A549 treated with GW870086 at 1 μM for 4 hours (cell line): ENCODE measurements at places on chromosomes 1 and 21. TPM values are rescaled to one million over a fixed set of nuclear protein-coding genes. Genes with fewer than 3 reads are reported as not detected.

The LCE1E gene
- total RNA-seq, result 0.10 to 0.21 TPM in 2 of 5 replicates, not detected in the others

The LCE6A gene
- not detected in 5 replicates for total RNA-seq

The S100A4 gene
- total RNA-seq, result 1,668 to 2,055 TPM (median 1,841 TPM) in 5 replicates

The MAN1C1 gene
- 0.17 to 0.61 TPM (median 0.23 TPM) in 5 replicates for total RNA-seq

The OR2T8 gene
- not detected in 5 replicates for total RNA-seq

The PCAT6 gene
- 2.4 to 3.9 TPM (median 3.3 TPM) in 5 replicates for total RNA-seq

The NBPF6 gene
- total RNA-seq, result 0.19 TPM in 1 of 5 replicates, not detected in the others

The AHCYL1 gene
- 40.9 to 55.3 TPM (median 51.2 TPM) in 5 replicates for total RNA-seq

The HSD3B1 gene
- not detected in 5 replicates for total RNA-seq

The PTAFR gene
- total RNA-seq, result 0.09 to 0.27 TPM (median 0.23 TPM) in 5 replicates

The TARS2 gene
- 18.9 to 21.3 TPM (median 20.6 TPM) in 5 replicates for total RNA-seq

The PROK1 gene
- total RNA-seq, result not detected in 5 replicates

The APCS gene
- not detected in 5 replicates for total RNA-seq

The CFHR2 gene
- total RNA-seq, result not detected in 5 replicates

The IGSF3 gene
- 14.4 to 21.3 TPM (median 19.2 TPM) in 5 replicates for total RNA-seq

The RAB3GAP2 gene
- total RNA-seq, result 11.3 to 14.9 TPM (median 13.6 TPM) in 5 replicates

The VSIG8 gene
- not detected in 5 replicates for total RNA-seq
